ENCODE measurements at places on chromosomes 12 and 14. TPM values are rescaled to one million over a fixed set of nuclear protein-coding genes. Genes with fewer than 3 reads are reported as not detected.

KRT6C gene
- total RNA-seq, result not detected

COX6A1 gene
- 230 TPM for total RNA-seq

DNA sequence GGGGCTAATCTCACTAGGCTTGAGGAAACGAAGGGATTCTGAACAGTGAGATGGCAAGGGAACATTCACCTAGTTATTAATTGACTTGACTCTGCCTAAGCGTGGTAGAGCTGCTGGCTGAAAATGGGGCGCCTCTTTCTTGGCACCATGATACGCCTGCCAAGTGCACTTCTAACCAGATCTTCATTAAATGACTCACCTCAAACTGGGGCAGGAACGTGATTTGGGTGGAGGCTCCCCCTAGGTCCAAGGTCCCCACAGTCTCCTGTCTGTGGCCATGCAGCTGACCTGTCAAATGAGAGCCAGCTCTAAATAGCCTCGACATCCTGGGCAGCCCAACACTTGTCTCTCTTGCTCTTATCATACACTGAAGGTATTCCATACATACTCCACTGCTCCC is 26.0 kb downstream of the COQ6 start:
- no peak overlapping the region for H3K4me3 ChIP-seq
- no peak overlapping the region for H3K27ac ChIP-seq
- DNase-seq, result no peak

DNA sequence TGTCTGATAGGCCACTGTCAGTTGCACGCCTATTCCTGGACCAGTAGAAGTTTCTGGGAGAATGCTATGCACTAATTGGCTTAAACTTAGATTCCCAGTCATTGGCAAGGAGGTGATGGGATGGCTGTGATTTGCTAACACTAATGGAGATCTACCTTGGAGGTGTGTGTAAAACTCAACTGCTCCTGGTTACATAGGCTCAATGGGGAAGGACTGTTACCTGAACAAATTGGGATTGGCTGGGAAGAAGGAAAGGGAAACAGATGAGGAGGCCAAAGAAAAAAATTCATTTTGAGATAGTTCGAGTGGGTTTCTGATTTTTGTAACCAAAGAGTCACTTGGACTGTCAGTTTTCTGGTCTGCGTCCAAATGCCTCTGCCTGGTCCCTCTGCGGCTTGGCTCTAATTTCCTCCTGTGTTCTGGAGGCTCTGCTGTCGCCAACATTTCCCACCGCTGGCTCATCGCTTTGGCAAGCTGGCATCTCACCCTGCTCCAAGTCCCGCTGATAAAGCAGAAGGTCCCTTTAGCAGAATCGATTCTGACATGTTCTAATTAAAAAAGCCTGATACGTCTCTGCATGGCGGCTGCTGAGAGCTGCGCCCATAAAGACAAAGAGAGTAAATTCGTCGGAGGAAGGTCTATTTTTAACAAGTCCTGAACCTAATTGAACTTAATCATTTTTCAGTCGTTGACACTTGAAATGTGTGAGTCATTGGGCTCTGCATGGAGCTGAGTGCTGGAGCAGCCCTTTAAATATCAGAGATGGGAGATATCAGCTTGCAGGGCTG is 2.0 kb upstream of the CCDC63 start:
- H3K27ac ChIP-seq, result no peak overlapping the region
- H3K27me3 ChIP-seq, result peaks cover 61% of the 10 kb centered on the region
- no peak overlapping the region for H3K4me3 ChIP-seq
- DNase-seq, result no peak
- no peaks in the 10 kb centered on the region for H3K36me3 ChIP-seq

GRCh38 chr12:14156606-14157005 is 175.2 kb upstream of the GRIN2B start:
- H3K4me3 ChIP-seq, result no peak overlapping the region
- H3K4me1 ChIP-seq, result peaks cover 4% of the 10 kb centered on the region
- no peaks in the 10 kb centered on the region for H3K27me3 ChIP-seq
- H3K27ac ChIP-seq, result no peak overlapping the region
- H3K36me3 ChIP-seq, result no peaks in the 10 kb centered on the region

DNA sequence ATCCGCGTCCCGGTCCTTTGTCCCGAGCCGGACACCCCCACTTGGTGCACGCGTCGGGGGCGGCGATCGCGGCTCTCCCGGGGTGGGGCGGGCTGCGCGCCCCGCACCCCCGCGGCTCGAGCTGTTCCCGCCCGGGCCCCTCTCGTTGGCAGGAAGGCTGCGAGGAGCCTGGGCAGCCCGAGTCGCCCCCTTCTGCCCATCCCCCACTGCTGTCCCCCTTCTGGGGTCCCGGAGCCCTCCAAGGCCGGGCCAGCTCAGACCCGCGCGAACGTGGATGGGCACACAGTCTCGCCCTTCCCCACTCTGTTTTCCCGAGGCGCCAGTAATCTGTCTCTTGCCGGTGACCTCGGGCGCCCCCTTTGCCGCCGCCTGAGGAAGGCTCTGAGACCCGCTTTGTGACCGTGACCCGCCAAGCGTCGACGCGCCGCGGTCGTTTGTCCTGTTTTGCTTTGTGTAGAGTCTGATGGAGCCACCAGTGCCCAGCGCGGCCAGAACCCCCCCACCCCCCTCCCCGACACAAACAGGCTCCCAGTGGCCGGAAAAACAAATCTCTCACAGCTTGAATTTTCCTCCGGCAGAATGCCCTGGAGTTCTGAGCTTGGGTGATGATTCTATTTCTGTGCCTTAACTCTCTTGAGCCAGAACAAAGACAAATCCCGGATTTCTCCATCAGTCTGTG is 610 bp downstream of the C14orf132 start:
- no peak for DNase-seq
- H3K36me3 ChIP-seq, result no peaks in the 10 kb centered on the region
- H3K4me1 ChIP-seq, result peaks cover 19% of the 10 kb centered on the region
